ENCODE measurements at places on chromosomes 6 and 20.

GRCh38 chr6:50846144-50846851 lies 27.6 kb downstream of the TFAP2B start:
- DNase-seq, result no peak

- no peak for DNase-seq
Observed at GRCh38 chr20:63697868-63698545, 1.6 kb downstream of the TNFRSF6B start.

GRCh38 chr20:21102603-21103311 lies 3.4 kb downstream of the LINC00237 start:
- DNase-seq, result no peak

GRCh38 chr6:29777310-29777709 lies 50.3 kb upstream of the HLA-G start:
- no peak for DNase-seq

- no peak for DNase-seq
Observed at GRCh38 chr20:64256282-64256935, 861 bp downstream of the PCMTD2 start.

DNA sequence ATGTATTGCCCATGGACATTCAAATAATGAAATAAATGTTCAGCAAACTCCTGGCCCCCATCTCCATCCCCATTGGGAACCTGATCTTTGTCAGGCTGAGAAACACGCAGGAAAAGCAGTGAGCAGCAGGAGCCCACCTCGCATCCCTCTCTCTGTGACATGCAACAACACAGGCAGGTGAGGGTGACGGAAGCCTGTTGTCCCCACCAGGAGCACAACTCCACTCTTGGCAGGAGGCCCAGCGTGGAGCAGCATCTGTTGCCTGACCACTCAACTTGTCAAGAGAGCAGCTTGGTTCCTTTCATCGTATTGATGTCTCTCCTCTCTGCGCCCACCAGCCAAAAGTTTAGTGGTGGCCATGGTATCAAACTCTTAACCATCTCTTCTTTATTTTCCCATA lies 586.9 kb upstream of the ARID1B start:
- peak; percentile 91 for DNase-seq

DNA sequence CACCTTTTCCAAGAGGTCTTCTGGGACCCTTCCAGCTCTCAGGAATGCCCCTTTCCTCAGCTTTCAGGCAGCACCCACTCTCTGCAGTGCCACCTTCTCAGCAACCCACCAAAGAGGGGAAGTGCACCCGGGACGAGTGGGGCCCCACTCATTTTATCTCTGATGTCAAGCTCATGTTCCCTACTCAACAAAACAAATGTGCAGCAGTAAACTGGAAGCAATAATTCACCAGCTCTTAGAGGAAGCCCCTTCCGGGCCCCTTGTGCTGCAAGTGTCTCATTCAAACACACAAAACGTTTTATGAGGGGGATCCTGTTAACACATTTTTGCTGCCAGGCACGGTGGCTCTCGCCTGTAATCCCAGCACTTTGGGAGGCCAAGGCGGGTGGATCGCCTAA lies 13.6 kb downstream of the GFOD1 start:
- DNase-seq, result no peak

DNA sequence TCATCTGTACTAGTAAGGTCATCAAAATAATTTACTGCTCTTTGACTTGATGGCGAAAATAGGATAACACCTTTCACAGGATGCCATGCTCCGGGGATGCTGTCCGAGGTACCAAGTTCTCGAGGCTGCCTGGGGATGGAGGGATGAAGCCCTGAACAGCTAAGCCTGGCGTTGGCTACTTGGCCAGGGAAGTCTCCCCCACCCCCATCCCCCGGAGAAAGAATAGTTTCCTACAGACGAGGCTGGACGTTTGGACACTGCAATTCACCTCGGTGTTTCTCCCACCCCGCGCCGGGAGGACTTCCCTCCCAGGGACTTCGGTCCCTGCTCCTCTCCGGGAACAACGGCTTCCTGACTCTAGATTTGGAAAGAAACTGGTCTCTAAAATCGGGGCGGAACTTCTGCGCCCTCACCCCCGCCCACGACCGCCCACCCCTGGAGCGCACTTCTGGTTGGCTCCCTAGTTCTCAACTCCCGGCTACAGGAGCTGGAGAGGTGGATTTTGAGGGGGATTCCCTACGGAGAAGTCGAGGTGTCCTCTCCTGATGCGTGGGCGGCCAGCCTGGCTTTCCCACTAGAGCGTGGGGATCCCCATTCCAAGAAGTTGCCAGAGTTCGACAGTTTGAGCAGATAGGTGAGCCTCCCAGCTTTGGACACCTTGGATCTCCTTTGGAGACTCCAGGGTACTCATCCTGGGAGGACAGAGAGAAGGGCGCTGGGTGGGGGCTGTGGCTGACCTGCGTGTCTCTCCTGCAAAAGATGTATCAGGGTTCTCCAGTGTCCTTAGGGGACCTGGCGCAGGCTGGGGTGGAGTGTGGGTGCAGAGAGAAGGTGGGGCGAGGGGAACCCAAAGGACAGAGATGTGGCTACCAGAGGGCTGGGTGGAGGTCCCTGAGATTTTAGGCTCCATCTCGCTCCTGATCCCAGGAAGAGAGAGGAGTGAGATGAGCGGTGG lies 1.1 kb downstream of the PCSK2 start:
- peak; percentile 56 for DNase-seq

GRCh38 chr20:3557237-3557785 lies 86.5 kb downstream of the ATRN start:
- no peak for DNase-seq

DNA sequence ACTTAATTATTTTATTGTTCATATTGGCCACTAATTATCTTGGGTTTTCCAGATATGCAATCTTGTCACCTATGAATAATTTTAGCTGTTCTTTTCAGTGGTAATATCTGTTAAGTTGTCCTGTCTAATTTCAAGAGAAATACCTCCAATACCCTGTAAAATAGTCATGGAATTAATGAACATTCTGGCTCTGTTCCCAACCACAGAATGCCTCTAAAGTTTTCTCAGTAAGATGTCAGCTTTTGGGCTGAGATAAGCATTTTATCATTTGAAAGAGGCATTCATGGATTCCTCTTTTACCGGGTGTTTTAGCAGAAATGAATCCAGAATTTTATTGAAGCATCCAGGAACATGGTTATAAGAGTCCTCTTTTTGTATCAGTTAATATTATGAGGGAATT lies 109.3 kb downstream of the WDR27 start:
- no peak for DNase-seq

- no peak for DNase-seq
Observed at GRCh38 chr20:1619861-1620444, at the start of gene SIRPB1. TSS of gene SIRPB1 (minus strand) at chr20:1620009. CDS start at chr20:1619944, 65 bp downstream.

GRCh38 chr6:9517806-9518205 lies 897.1 kb downstream of the TFAP2A start:
- no peak for DNase-seq

DNA sequence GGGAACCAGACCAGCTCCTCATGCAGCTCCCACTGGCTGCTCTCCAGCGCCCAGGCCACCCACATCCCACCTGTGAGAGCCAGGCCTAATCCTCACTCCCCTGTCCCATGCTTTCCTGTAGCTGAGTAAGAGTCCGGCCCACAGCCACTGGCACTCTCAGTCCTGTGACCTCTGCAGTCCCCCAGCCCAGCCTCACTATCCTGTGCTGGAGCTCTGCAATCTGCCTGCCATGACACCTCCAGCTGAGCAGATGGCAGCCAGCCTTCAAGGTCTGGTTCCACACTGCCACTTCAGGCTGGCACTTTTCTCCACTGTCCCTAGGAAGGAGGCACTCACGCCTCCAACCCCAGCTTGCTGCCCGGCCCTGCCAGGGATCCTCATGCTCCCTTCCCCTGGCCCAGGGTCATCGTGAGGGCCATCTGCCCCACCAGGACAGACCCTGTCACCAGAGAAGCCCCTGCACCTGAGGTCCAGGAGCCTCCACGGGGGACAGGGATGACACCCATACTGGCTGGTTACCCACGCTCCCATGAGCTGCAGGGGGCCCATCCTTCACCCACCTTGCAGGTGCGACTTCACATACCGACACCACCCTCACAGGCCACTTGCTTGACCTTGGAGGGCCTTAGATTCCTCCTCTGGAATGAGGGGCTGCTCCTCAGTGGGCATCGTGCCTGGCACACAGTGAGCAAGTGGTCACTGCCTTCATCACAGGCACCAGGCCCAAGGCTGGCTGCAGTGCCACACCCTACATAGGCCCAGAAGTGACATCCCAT lies 100.1 kb downstream of the ASXL1 start:
- no peak for DNase-seq

DNA sequence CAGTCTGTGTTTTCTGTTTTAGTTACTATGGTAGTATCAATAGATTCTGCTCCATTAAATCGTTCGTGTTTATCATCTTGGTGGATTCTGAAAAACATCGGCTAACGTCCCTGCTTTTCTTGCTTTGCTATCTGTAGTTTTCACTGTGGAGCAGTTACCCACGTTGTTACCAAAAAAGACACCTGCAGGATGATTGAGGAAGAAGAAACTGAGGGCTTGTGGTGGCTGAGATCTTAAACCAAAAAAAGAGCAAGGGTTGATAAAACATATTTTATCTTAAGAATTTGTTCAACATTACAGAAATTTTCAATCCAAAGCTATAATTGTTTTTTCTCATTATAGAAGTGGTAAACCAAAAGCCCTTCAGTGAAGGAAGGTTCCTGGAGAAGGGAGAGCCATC lies 166.3 kb downstream of the FARS2 start:
- no peak for DNase-seq

GRCh38 chr20:49104365-49104648 lies 58.2 kb downstream of the CSE1L start:
- DNase-seq, result no peak

- DNase-seq, result no peak
Observed at GRCh38 chr20:914727-915498, 1.2 kb downstream of the ANGPT4 start.
